ENCODE measurements at places on chromosomes 2 and 18.

DNA sequence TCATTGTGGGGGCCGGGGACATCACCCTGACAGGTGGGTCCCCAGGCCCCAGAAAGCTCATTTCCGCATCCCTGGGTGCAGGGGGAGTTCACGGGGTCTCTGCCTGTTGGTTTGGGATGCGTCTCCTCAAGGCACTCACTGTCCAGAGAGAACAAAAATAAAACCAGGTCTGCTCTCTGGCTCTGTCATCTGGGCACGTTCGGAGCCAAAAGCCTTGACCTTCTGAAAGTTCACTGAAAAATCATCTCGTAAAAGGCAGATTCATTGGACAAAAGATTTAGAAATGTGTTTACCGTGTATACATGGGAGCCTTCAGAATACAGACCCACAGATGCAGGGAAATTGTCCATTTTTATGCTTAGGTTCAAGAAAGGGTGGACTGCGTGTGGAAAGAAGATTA lies 26.6 kb downstream of the MLPH start:
- no peak for DNase-seq

GRCh38 chr2:241118737-241119505 lies 16.8 kb upstream of the MTERF4 start:
- DNase-seq, result no peak

DNA sequence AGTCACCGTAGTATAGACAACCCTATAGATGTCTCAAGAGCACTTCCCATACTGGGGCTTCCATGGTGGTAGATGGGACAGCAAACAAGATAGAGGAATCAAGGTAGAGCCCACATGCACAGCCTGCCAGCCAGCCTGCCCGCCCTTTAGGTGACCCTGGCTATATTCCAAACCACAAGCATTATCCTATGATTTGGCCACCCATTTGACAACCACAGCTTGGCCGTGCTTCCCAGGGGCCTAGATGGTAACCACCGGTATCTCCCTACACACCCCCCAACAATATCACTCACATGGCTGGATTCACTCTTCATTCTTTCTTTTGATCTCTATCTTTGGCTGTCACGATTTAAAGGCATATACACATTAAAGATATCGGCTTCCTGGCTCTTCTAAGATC lies 85.3 kb downstream of the CDK15 start:
- DNase-seq, result peak; percentile 57

DNA sequence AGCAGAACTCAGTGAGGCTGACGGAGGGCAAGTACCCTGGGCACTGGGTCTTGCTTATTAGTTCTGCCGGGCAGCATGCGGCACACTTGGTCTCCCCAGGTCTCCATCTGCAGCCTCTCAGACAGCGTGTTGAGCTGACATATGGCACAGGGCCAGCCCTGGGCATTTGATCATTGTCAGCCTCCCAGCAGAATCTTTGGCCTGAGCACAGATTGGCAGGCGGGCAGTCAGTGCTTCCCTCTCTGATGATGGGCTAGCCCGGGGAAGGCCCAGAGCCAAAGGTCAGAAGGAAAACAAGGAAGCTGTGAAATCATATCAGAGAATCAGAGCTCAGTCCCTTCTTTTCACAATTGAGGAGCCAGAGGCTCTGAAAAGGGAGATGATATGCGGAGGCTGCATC lies 150.1 kb upstream of the LRRTM1 start:
- DNase-seq, result no peak

DNA sequence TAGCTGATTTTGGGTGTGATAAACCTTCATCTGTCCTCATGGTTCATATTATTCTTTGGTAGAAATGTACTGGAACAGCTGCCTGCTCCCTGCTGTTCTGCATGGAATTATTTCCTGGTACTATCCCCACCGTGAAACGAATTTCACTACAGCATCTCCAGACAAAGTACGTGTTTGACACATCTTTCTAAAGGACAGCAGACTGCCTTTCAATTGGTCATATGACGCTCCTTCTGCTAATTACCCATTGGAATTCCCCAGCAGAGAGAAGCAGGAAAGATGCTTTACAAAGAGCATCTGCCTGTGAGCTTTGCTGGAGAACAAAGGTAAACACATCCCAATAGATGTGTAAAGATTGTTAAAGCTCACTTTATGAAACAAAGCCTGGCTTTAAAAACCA lies 4.4 kb upstream of the RFX8 start:
- no peak for DNase-seq

GRCh38 chr2:224126003-224126402 lies 86.9 kb upstream of the SERPINE2 start:
- no peak for DNase-seq

GRCh38 chr2:216279459-216279858 lies 92.8 kb downstream of the MARCHF4 start:
- DNase-seq, result no peak

- no peak for DNase-seq
Measured at GRCh38 chr18:71114550-71115210, 825.8 kb downstream of the SOCS6 start.

- DNase-seq, result no peak
Measured at GRCh38 chr18:44920441-44920840, 239.8 kb downstream of the SETBP1 start.

GRCh38 chr2:134911400-134911785 lies 7.2 kb upstream of the CCNT2 start:
- DNase-seq, result no peak

DNA sequence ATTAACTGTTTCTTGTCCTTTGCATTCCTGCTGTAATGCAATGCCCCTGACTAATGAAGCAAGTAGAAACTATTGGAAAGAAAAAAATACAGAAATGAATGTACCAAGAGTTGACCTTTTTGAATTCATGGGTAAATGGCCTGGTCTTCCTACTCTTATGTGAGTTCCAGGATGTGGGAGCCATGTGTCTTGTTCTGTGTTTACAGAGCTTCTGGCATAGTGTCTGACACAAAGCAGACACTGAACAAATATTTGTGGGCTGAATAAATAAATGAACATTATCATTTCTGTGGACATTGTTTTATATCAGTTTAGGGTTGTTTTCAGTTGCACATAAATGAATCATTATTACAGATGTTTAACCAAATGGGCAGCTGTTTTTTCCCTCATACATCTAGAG lies 155.5 kb downstream of the CD8B2 start:
- no peak for DNase-seq

DNA sequence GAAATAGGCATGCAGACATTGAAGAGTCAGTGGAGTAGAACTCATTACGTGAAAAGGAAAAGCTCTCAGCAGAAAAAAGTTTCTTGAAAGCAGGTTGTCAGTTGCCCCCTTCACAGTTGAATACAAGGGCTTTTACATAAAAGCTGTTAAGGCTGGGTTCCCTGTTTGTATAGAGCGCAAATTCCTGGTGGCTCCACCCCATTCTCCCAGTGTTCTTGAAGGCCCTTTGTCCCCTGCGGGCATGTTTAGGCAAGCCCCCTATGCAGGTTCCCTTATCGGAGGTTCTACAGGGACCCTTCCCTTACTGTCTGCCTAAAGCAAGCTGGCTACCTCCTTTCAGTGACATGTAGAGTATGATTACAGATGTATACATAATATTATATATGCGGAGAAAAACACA lies 497.2 kb upstream of the SYT4 start:
- no peak for DNase-seq

DNA sequence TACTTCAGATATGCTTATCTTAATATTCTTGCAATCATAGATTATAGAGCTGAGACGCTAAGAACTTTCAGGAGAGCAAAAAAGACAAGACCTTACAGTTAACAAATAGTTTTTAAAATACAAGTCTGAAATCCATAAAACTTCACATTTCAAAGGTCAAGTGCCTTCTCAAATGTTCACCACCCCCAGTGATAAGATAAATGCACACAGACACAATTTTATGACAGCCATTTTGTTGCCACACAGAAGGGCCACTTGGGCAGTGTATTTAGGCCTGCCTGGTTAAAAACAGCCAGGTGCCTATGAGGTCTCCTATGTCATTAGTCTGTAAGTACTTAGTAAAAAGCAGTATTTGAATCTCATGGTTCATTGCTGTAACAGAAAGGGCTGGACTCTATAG lies 8.1 kb upstream of the PSTPIP2 start:
- DNase-seq, result no peak

- no peak for DNase-seq
Measured at GRCh38 chr18:70693246-70693645, 404.4 kb downstream of the SOCS6 start.

GRCh38 chr2:164935118-164936101 lies 19.9 kb downstream of the SLC38A11 start:
- no peak for DNase-seq

GRCh38 chr2:113041871-113042270 lies 10.8 kb downstream of the IL36B start:
- DNase-seq, result peak; percentile 35

DNA sequence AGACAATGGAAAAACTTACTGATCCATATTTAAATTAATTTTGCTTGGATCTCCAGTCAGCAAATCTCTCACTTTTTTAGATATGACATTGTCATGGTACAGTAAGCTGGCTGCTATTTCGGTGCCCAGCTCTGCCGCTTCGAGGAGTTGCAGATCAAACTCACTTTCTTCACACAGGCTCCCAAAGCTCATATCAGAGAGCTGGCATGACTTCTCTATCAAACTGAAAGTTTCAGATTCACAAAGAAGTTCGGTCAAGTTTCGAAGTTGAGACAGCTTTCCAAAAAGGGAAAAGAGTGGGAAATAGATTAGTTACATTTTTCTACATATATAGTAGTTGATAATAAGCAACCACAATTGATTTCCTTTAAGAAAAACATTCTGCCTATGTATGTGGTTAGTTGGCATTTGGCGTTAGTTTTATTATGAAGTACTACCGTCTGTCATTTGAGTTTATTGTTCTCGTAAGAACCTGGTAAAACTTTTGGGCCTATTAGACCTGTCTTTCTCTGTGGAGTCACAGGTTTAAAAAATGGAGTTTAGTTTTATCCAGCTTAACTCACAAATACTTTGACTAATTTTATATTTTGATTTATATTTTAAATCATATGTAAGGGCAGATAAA lies 118.8 kb downstream of the ABCA12 start:
- DNase-seq, result no peak

- DNase-seq, result no peak
Measured at GRCh38 chr2:114614592-114614991, 172.2 kb downstream of the DPP10 start.

GRCh38 chr18:31773774-31774476 lies 13.2 kb upstream of the SLC25A52 start:
- DNase-seq, result no peak

DNA sequence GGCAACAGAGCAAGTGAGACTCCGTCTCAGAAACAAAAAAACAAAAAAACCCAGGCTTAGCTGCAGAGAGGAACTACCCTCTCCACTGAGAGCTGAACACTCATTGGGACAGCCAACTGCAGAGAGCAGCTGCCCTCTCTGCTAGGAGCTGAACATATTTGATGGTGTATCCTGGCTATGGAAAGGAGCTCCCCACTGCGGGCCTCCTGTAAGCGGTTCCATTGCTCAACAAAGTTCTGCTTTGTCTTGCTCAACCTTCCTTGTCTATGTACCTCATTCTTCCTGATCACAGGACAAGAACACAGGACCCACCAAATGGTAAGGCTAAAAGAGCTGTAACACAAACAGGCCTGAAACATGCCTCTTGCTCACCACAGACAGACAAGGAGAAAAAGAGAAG lies 246.3 kb upstream of the LRRTM4 start:
- no peak for DNase-seq

DNA sequence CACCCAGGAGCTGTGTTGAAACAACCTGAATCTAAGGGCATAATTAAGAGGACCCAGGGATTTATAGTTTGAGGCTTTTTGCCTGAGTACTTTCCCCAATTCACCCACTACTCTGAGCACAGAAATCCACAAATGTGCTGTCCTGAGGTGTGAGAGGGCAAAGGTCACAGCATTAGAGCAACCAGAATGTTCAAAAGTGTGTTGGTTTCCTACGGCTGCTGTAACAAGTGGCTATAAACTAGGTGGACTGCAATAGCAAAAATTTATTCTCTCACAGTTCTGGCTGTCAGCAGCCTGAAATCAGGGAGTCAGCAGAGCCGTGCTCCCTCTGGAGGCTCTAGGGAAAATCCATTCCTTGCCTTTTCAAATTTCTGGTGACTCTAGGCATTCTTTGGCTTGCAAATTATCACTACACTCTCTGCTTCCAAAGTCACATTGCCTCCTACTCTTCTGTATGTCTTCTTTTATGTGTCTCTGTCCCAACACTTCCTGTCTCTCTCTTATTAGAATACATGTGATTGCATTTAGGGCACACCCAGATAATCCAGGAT lies 91.4 kb upstream of the TACR1 start:
- no peak for DNase-seq

DNA sequence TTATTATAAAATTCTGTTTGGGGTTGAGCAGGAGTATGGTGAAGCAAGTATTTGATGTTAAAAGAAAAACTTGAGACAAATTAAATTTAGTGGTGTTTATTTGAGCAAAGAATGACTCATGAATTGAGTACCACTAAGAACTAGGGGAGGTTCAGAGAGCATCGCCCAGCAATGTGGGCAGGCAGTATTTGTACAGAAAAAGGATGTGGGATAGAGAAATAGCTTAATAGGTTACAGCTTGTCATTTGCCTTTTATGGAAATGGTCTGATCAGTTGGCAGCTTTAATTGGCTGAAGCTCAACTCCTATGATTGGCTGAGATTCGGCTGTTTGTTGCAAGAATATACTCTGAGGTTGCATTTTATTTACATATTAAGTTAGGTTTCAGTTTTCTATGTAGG lies 68.2 kb downstream of the LRATD1 start:
- DNase-seq, result no peak

- DNase-seq, result no peak
Measured at GRCh38 chr2:53103679-53104078, 663.9 kb upstream of the CHAC2 start.

GRCh38 chr2:143146815-143147530 lies 17.8 kb downstream of the ARHGAP15 start:
- DNase-seq, result no peak

GRCh38 chr18:6885992-6886796 lies 156.7 kb downstream of the ARHGAP28 start:
- DNase-seq, result peak; percentile 50

- DNase-seq, result no peak
Measured at GRCh38 chr18:77157312-77157711, 24.7 kb upstream of the MBP start.

GRCh38 chr2:210366675-210367080 lies 51.7 kb upstream of the MYL1 start:
- DNase-seq, result no peak

DNA sequence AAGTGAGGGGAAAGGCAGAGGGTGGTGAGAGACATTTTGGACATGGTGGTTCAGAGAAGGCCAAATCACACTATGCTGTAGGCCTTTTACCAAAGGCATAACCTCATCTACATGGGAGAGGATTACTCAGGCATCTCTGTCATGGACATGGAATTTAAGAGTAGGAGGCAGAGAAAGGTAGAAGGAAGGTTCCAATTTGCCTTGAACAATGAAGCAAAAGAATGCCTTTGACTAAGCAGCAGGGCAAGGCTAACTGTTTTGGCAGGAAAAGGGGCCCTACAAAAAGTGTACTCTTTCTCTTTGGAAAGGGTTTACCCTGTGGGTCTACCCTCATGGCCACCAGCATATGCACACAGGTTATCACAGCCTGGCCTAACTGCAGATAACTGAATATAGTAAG lies 45.6 kb upstream of the RNU4ATAC start:
- no peak for DNase-seq

- DNase-seq, result no peak
Measured at GRCh38 chr2:128793404-128793803, 474.7 kb upstream of the HS6ST1 start.
